ENCODE measurements at places on chromosomes 7 and 10.
A peak's percentile ranks its signal among the peaks of the same experiment; 100 is the strongest.

- no peak for DNase-seq
Observed at GRCh38 chr10:129397198-129397974, 69.7 kb upstream of the MGMT start.

DNA sequence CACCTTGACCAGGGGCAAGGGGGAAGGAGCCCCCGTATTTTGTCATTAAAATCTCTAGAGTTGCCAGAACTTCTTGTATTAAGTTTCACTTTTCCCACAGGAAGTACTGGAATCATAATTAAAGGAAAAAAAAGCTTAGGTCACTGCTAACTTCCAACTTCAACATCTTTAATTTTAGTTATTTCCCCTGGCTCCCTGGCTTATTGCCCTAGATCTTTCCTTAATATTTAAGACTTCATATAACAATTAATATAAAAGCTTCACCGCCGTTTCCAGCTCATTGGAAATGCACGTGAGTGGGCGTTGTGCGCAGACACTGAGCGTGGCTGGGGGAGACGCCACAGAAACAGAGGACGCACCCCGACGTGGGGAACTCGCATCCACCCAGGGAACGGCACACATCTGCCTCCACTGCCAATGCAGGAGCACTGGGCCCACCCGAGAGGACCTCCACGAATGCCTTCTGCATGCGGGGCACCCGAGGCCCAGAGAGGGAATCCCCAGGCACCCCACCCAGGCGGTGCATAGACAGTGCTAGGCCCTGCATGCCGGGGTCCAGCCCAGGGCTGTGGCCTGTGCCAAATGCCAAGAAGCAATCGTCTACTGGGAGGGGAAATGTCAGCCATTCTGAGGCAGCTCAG lies 72.2 kb downstream of the ADARB2 start:
- no peak for DNase-seq

GRCh38 chr7:111029574-111030251 lies 61.2 kb upstream of the LRRN3 start:
- peak; percentile 63 for DNase-seq

DNA sequence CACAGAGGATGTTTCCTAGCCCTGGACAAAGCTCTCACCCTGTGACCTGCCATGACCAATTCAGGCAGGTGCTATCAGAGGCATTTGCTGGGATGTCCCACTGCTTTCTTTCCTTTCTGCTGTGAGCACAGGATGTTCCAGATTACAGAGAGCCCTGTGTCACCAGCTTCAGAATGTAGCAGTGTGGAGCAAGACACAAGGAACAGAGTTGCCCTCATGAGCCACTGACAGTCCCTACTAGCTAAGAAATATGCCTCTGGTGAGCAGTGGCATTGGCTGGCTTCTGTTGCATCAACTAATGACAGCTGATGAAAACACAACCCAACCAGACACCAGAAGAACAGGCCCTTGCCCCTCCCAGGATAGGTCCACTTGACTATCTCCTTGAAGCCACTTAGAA lies 337.2 kb downstream of the TNS3 start:
- DNase-seq = no peak

- DNase-seq = no peak
Observed at GRCh38 chr7:44105832-44106231, 1.7 kb downstream of the AEBP1 start.

DNA sequence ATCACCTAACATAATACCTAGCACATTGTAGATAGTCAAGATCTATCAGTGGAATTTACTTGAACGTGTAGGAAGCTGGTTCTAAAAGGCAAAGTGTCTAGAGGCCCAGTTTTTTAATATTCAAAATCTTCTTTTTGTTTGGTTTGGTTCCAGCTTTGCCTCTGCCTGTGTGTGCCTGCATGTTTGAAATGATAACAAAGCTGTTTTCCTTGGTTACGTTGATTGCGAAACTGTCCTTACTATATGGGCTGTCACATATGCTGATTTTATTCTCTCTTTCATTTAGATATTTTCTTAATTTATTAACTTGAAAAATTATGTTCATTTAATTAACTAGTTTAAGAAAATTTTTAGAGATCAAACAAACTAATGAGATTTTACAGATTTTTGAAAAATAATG lies 237.3 kb downstream of the SEMA3A start:
- no peak for DNase-seq

- no peak for DNase-seq
Observed at GRCh38 chr7:15816835-15817426, 130.4 kb upstream of the MEOX2 start.

GRCh38 chr10:113494761-113495160 lies 58.1 kb upstream of the HABP2 start:
- no peak for DNase-seq

DNA sequence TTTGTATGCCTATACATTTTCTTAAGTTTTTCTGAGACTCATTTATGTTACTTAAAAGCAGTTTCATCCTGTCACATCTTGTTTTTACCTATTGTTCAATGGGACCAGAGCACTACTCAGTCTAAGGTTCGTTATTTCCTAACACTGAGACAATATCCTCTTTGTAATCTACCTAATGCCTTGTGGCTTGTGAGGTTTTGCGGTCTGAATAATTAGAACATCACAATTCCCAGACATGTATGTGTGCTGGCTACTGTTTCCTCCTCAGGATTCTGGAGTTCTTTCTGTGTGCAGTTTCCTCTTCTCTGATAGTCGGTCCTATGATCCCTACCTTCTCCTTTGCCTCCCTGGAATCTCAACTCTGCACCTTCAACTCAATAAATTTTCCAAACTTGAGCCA lies 620.2 kb downstream of the ANKRD7 start:
- no peak for DNase-seq

Measured in activated CD4-positive, alpha-beta T cell treated with anti-CD3 and anti-CD28 coated beads for 48 hours (primary cell).